ENCODE measurements at places on chromosomes 16 and 17. TPM values are rescaled to one million over a fixed set of nuclear protein-coding genes. Genes with fewer than 3 reads are reported as not detected.

GRCh38 chr16:2150418-2151187 is 2.2 kb downstream of the RAB26 start:
- DNase-seq = no peak
- H3K4me3 ChIP-seq = no peak overlapping the region

- no peak overlapping the region for H3K4me3 ChIP-seq
- H3K27me3 ChIP-seq = no peaks in the 10 kb centered on the region
- no peak for DNase-seq
- H3K36me3 ChIP-seq = peaks cover 4% of the 10 kb centered on the region
- no peaks in the 10 kb centered on the region for H3K4me1 ChIP-seq
Measured at GRCh38 chr16:16109453-16110110, 113.7 kb downstream of the ABCC6 start.

- no peaks in the 10 kb centered on the region for H3K4me1 ChIP-seq
- no peaks in the 10 kb centered on the region for H3K36me3 ChIP-seq
- H3K27ac ChIP-seq = no peak overlapping the region
- DNase-seq = no peak
Measured at GRCh38 chr17:12599186-12599920, 66.3 kb upstream of the MYOCD start.

DNA sequence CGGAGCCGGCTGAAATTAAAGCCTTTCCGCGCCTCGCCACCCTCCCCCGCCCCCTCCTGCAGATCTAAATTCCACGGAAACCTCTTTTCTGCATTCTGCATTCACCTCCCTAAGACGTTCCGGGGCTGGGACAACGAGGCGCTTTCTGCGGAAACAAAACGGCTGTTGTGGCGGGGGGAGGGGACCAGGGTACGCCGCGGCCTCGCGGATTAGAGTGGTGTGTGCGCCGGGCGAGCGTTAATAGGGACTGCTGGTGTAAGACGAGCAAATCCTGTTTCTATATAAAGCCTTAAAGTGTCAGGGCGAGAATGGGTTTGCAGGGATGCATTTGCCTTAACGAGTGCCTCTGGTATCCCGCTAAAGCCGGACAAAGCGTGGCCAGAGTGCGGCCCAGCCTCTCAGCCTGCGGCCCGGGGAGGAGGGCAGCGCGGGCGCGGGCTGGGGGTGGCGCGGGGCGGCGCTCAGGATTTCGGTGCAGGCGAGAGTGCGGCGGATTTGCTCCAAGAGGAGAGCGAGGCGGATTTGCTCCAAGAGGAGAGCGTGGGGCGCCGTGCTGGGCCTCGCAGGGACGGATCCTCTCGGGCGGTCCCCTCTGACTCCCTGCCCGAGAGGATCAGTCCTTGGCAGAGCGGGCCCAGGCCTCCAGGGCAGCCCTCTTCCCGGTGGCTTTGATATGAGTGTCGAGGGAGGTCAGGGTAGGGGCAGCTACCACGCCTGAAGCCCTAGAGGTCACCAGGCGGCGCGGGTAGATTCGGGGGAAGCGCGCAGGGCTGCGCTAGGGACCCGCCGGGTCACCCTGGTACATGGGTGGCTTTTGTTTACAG is 5.1 kb downstream of the BAHCC1 start:
- peak overlapping the region; percentile 88 for H3K27ac ChIP-seq
- H3K36me3 ChIP-seq = no peaks in the 10 kb centered on the region
- DNase-seq = no peak
- H3K27me3 ChIP-seq = no peaks in the 10 kb centered on the region
- H3K4me3 ChIP-seq = peak overlapping the region; percentile 59

DNA sequence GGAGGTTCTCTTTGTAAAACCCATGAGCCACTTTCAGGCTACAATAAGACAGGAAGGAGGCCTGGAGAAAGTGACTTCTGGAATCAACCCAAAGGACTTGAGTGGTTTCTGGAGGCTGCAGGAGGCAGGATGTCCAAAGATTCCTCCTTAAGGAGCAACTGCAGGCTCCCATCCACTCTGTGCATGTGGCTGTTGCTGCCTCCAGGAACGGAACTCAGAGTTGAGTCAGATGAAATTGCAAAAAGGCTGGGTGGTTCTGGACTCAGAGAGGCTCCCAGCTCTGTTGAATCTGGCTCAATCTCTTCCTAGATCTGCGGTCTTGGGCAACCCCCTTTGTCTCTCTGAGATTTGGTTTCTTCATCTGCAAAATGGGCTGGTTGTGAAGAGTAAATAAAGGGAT is 197.1 kb downstream of the SHISA9 start:
- no peaks in the 10 kb centered on the region for H3K27me3 ChIP-seq
- H3K27ac ChIP-seq = no peak overlapping the region
- H3K4me1 ChIP-seq = no peaks in the 10 kb centered on the region
- no peak for DNase-seq
- H3K36me3 ChIP-seq = no peaks in the 10 kb centered on the region

- DNase-seq = no peak
- H3K36me3 ChIP-seq = no peaks in the 10 kb centered on the region
Measured at GRCh38 chr17:36608794-36609497, 7.6 kb downstream of the MRM1 start.

- no peaks in the 10 kb centered on the region for H3K4me1 ChIP-seq
- no peak overlapping the region for H3K27ac ChIP-seq
- no peaks in the 10 kb centered on the region for H3K36me3 ChIP-seq
Measured at GRCh38 chr16:59540621-59541020, 806.5 kb upstream of the GOT2 start.

Gene SLFN11
- 10.1 TPM for total RNA-seq

Gene COX10
- total RNA-seq = 7.0 TPM

Gene TMC8
- total RNA-seq = 7.9 TPM

Measured in liver (tissue), 10 donors.